ENCODE measurements at places on chromosomes 5 and 9.

DNA sequence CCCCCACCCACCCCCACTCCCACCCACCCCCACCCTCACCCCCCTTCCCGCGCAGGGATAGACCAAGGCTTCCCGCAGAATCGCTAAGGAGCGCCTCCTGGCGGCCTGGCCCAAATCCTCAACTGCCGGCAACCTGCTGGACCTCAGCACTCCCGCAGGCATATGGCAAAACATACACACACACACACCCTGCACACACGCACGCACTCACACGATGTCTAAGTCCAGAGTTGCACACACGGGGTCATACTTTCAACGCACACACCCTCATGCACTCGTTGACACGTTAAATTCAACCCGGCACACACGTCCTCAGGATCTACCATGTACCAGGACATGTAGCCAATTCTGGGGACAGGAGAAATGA lies 1.7 kb downstream of the CPLX2 start:
- DNase-seq = peak; percentile 52

GRCh38 chr5:53971131-53971530 lies 339.2 kb downstream of the ARL15 start:
- DNase-seq = no peak

DNA sequence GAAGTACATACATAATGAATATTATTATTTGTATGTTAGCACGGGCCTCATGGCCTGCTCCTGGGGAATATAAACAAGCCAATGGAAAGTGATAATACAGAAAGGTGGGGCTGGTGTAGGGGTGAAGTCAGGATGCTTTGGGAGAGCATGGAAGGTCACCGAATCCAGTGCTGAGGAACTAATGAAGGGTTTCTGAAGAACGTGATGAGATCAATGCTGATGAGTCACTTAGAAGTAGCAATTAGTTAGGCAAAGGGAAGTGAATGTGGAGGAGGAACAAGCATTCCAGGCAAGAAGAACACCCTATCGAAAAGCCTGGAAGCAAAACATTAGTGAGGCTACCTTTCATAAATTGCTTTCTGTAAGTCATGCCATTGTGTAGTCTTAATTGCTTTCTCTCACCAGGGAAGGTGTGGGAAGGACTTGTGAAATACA lies 2.1 kb downstream of the ANXA1 start:
- no peak for DNase-seq

- DNase-seq = no peak
Observed at GRCh38 chr5:181164076-181164952, 16.9 kb downstream of the OR2V2 start.

Measured in NCI-H1694 (cell line).